ENCODE measurements at places on chromosomes 4 and X.

GRCh38 chr4:113170805-113171468 is 121.5 kb downstream of the ANK2 start:
- no peak for DNase-seq

- no peak for DNase-seq
These were observed 17.0 kb downstream of the MTHFD2L start for GRCh38 chr4:74174941-74175340.

DNA sequence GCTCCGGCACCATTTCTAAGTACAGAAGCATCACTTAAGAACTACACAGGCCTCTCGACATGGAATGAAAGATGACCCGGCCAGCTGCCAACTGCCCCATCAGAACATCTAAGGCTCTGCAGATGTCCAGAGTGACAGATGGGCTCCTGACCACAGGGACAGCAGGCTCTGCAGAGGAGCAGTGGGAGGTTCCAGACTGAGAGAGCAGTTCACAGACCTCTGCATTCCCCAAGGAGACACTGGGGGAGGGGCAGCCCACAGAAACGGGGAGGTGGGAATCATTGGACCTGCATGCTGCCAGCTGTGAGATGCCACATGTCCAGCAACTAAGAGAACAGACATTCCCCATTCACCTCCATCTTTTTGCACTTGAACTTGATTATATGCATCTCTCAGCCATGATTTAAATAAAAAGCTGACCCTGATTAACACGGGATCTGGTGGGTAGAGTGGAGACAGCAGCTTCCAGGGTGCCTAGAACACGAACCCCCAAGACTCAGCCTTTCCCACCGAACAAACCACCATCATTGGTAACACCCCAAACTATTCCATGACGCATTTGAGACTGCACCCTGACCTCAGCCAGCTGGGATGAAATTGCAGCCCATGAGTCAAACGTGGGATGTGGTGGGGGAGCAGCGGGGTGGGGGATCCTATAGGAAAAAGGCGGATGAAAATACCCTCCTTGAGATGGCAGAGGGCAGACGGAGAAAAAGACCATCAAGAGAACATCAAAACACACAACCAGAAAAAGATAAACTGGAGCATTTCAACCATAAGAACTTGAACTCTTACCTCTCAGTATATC is 47.2 kb downstream of the AFAP1 start:
- DNase-seq = no peak

DNA sequence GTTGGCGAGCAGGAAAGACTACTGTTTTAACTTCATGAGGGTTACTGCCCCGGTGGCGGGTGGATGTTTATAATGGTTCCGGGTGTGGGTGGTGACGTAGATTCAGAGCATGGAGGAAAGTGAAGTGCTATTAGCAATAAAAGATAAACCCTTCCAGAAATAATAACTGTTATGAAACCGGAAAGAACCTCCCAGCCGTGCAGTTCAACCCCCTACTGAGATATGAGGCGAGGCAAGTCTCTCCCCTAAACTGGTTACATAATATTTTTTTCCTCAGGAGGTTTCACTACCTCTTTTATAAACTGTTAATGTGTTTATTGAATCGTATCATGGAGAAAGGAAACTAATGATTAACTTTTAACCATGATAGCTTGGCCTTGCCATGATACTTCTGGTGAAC is 33.9 kb upstream of the STIM2 start:
- no peak for DNase-seq

GRCh38 chrX:10156199-10157031 is at the start of gene CLCN4:
CLCN4 (plus strand) TSS chrX:10156975; CDS start chrX:10185033, 28,058 bp downstream.
- DNase-seq = no peak

GRCh38 chrX:47184486-47184885 is 9.1 kb upstream of the UBA1 start:
- DNase-seq = no peak
